ENCODE measurements at places on chromosomes 13 and 19. TPM values are rescaled to one million over a fixed set of nuclear protein-coding genes. Genes with fewer than 3 reads are reported as not detected.

GRCh38 chr13:27339299-27339698 lies 68.7 kb downstream of the RASL11A start:
- H3K27me3 ChIP-seq: no peaks in the 10 kb centered on the region
- no peak overlapping the region for H3K27ac ChIP-seq
- no peak overlapping the region for H3K4me3 ChIP-seq
- no peaks in the 10 kb centered on the region for H3K36me3 ChIP-seq
- H3K4me1 ChIP-seq: peaks cover 50% of the 10 kb centered on the region
- peak; percentile 75 for DNase-seq

DNA sequence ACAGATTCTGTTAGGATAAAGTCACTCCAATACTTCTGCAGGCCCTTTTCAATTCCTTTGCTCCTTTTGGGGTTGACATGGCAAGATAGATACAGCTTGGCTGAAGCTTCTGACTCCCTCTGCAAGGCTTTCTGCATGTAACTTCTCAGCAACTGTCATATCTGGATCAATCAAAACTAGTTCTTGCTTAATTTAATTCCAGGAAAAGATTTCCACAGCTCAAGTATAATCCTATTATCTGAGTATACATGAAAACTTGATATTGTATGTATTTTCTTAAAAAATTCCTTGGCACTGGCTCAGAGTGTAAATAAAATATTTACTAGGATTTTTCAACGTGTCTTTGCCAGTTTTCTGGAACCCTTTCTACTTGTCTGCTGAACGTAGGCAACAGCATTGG lies 109.6 kb downstream of the STARD13 start:
- H3K36me3 ChIP-seq: no peaks in the 10 kb centered on the region
- H3K27ac ChIP-seq: no peak overlapping the region
- H3K4me3 ChIP-seq: no peak overlapping the region
- peaks cover 17% of the 10 kb centered on the region for H3K4me1 ChIP-seq

GRCh38 chr13:113205428-113205931 lies 3.0 kb downstream of the PCID2 start:
- no peak overlapping the region for H3K4me3 ChIP-seq
- peaks cover 19% of the 10 kb centered on the region for H3K36me3 ChIP-seq
- no peaks in the 10 kb centered on the region for H3K27me3 ChIP-seq
- DNase-seq: no peak
- peaks cover 30% of the 10 kb centered on the region for H3K4me1 ChIP-seq

DNA sequence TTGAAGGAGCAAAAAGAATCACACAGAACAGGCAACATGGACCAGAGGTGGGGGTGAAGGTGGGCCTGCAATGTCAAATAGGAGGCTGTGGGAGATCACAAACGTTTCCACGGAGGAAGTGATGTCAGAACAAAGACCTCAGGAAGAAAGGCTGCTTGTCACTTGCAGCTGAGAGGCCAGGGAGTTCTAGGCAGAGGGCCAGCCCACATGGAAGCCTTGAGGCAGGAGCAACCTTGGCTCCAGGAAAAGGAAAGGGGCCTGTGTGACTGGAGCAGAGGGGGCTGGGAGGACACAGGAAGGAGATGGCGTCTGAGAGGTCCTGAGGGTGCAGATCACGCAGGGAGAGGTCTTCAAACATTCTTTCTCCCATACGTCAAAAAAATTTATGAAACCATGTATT lies 16.3 kb downstream of the ZNF160 start:
- H3K27ac ChIP-seq: no peak overlapping the region
- H3K4me3 ChIP-seq: no peak overlapping the region
- peaks cover 5% of the 10 kb centered on the region for H3K4me1 ChIP-seq
- H3K36me3 ChIP-seq: peaks cover 76% of the 10 kb centered on the region
- DNase-seq: no peak

DNA sequence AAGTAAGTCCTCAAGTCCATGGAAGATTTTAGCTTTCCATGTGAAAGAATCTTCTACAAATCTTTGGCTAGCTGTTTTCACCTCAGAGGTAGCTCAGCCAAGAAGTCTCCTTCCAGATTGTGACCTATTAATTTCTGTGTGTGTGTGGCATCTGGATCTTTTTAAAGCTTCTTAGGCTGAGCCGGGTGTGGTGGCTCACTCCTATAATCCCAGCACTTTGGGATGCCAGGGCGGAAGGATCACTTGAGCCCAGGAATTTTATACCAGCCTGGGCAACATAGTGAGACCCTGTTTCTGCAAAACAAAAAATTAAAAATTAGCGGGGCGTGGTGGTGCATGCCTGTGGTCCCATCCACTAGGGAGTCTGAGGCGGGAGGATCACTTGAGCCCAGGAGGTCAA lies 13.4 kb upstream of the SLC44A2 start:
- H3K36me3 ChIP-seq: peaks cover 6% of the 10 kb centered on the region
- no peaks in the 10 kb centered on the region for H3K27me3 ChIP-seq
- no peak overlapping the region for H3K27ac ChIP-seq

GRCh38 chr19:17687857-17688784 lies at the start of gene UNC13A:
UNC13A (minus strand) TSS chr19:17688354; CDS start chr19:17688199, 155 bp downstream.
- H3K27ac ChIP-seq: peak within 1 kb of the TSS; percentile 93
- peak; percentile 89 for DNase-seq
- peaks cover 3% of the 10 kb centered on the region for H3K36me3 ChIP-seq
- H3K4me1 ChIP-seq: peaks cover 15% of the 10 kb centered on the region

DNA sequence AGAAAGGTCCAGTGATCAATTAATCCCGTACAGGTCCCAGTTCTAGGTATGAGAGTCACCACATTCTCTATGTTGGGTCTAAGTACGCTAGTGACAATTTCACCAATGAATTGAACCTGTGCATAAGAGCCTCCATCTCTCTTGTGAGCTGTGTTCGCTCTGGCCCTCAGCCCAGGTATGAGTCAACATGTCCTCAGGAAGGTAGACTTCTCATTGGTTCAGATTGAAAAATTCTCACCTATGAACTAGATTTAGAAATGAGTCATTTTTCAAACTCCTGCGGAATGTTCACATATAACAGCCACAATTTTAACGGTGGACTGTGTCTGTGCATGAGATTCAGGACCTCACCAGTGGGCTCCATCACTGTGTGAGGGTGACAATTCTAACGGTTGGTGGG lies 12.7 kb upstream of the ZNF43 start:
- no peak for DNase-seq
- no peak overlapping the region for H3K27ac ChIP-seq
- H3K36me3 ChIP-seq: peaks cover 69% of the 10 kb centered on the region
- H3K4me1 ChIP-seq: peaks cover 21% of the 10 kb centered on the region

DNA sequence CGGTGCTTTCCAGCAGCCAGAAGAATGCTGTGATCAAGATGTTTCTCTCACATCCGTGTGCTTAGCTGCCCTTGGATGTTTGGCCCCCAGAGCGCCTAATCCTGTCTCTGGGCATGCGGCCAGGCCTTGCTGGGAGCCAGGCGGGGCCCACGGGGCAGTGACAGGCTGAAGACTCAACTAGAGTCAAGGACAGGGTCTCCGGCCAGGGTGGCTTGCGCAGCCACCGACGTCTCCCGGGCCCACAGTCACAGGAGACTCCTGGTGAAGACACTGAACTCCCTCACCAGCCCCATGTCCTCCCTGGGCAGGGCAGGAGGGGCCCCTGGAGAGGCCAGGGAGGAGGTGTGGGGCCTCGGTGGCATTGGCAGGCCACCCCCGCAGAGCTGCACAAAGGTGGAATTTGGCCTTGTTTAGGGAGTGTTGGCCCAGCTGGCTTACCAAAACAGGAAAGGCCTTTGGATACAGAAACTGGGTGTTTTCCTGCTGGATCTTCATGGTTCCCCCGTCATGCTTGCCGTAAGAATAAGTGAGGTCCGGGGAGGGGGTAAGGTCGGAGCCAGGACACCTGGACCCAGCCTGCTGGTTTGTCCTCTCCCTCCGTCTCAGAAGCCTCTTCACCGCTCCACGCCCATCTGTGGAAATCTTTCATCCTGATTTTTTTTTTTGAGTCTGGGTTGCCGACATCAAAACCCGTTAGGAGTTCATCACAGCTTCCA lies 10.0 kb upstream of the NDUFS7 start:
- H3K36me3 ChIP-seq: peaks cover 39% of the 10 kb centered on the region
- peak overlapping the region; percentile 32 for H3K27ac ChIP-seq
- no peaks in the 10 kb centered on the region for H3K27me3 ChIP-seq
- no peak overlapping the region for H3K4me3 ChIP-seq
- H3K4me1 ChIP-seq: no peaks in the 10 kb centered on the region
- DNase-seq: no peak

DNA sequence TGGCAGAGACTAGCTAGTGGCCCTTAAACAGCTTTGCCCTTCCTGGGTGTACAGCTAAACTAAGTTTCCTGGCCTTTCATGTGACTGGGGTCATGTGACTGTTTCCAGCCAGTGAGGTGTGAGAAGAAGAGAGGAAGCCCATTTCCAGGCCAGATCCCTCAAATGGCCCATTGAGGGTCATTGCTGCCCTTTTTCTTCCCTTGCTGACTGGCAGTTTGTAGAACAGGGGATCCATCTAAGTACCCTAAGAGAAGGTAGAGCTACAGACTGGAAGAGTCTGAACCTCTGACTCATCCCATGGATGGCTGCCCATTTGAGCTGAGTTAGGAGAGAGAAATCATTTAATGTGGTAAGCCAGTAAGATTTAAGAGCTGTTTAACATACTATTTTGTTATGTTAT lies 2.8 kb downstream of the SWSAP1 start:
- H3K27ac ChIP-seq: peak overlapping the region; percentile 95
- peaks cover 3% of the 10 kb centered on the region for H3K27me3 ChIP-seq
- H3K4me3 ChIP-seq: no peak overlapping the region
- DNase-seq: no peak
- peaks cover 32% of the 10 kb centered on the region for H3K4me1 ChIP-seq
- H3K36me3 ChIP-seq: peaks cover 10% of the 10 kb centered on the region

GRCh38 chr19:13010038-13010991 lies 15.0 kb downstream of the NFIX start:
- DNase-seq: peak; percentile 40
- peaks cover 3% of the 10 kb centered on the region for H3K36me3 ChIP-seq
- H3K27ac ChIP-seq: no peak overlapping the region
- peaks cover 98% of the 10 kb centered on the region for H3K27me3 ChIP-seq
- peaks cover 38% of the 10 kb centered on the region for H3K4me1 ChIP-seq
- peak overlapping the region; percentile 49 for H3K4me3 ChIP-seq

- no peak for DNase-seq
- no peaks in the 10 kb centered on the region for H3K4me1 ChIP-seq
- no peaks in the 10 kb centered on the region for H3K27me3 ChIP-seq
- peaks cover 89% of the 10 kb centered on the region for H3K36me3 ChIP-seq
- peak overlapping the region; percentile 53 for H3K27ac ChIP-seq
Measured at GRCh38 chr19:16089010-16089846, 12.9 kb downstream of the TPM4 start.

DNA sequence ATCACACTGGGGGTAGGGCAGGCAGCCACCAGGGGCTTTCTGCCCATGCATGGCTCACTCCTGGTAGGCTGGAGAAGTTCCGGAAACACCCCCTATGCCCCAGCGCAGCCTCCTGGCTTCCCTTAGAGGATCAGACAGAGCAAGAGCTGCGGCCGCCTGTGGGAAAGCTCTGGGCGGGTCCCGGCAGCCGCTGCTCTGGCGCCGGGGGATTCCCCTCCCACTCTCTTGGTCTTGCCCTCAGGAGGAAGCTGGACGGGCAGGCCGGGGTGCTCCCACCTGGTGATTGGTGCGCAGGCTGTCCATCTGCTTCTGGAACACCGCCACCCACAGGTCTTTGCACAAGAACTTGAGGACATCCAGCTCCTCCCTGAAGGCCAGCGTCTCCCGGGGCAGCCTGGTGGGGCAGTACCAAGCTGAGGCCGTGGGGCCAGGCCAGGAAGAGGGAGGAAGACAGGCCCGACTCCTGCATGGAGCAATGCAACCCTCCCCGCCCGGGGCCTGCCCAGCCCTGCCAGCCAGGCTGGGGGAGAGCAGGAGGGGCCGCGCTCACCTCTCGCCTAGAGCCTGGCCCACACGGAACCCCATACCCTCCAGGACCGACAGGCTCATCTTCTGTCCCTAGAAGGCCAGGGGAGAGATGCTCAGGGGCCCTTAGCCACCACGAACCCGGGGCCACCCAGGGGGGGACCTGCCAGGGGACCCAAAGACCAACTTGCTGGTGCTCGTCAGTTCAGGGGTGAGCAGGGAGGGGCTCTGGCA lies 4.0 kb upstream of the NKPD1 start:
- peak; percentile 66 for DNase-seq
- H3K27me3 ChIP-seq: peaks cover 4% of the 10 kb centered on the region
- H3K36me3 ChIP-seq: no peaks in the 10 kb centered on the region
- H3K4me1 ChIP-seq: peaks cover 12% of the 10 kb centered on the region
- no peak overlapping the region for H3K27ac ChIP-seq

DNA sequence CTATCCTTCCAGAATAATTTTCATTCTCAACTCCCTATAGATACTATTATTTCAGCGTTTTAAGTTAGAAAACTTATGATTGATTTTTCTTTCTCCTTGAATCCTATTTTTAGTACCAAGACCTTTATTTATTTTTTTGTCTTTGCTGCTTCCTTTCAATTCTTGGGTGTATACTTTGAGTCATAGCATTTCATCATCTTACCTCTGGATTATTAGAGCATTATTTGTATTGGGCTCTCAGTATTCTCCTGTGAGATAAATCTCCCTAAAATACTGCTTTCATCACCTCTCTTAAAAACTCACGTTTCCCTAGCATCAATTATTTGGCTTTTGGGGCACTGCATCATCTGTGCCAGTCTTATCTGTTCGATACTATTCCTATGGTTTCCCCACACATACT lies 222.8 kb downstream of the POSTN start:
- no peak for DNase-seq
- no peak overlapping the region for H3K27ac ChIP-seq
- H3K4me1 ChIP-seq: no peaks in the 10 kb centered on the region
- H3K36me3 ChIP-seq: no peaks in the 10 kb centered on the region
- no peaks in the 10 kb centered on the region for H3K27me3 ChIP-seq
- H3K4me3 ChIP-seq: no peak overlapping the region

- no peak for DNase-seq
- H3K27me3 ChIP-seq: peaks cover 3% of the 10 kb centered on the region
Measured at GRCh38 chr13:77979721-77980385, 61.2 kb upstream of the EDNRB start.

GRCh38 chr13:25816239-25816638 lies 235.6 kb downstream of the SHISA2 start:
- no peaks in the 10 kb centered on the region for H3K27me3 ChIP-seq
- peaks cover 5% of the 10 kb centered on the region for H3K36me3 ChIP-seq
- peak overlapping the region; percentile 51 for H3K27ac ChIP-seq
- no peak for DNase-seq

GRCh38 chr13:71882120-71882519 lies 15.1 kb upstream of the DACH1 start:
- DNase-seq: no peak
- H3K4me3 ChIP-seq: no peak overlapping the region
- no peaks in the 10 kb centered on the region for H3K27me3 ChIP-seq

DNA sequence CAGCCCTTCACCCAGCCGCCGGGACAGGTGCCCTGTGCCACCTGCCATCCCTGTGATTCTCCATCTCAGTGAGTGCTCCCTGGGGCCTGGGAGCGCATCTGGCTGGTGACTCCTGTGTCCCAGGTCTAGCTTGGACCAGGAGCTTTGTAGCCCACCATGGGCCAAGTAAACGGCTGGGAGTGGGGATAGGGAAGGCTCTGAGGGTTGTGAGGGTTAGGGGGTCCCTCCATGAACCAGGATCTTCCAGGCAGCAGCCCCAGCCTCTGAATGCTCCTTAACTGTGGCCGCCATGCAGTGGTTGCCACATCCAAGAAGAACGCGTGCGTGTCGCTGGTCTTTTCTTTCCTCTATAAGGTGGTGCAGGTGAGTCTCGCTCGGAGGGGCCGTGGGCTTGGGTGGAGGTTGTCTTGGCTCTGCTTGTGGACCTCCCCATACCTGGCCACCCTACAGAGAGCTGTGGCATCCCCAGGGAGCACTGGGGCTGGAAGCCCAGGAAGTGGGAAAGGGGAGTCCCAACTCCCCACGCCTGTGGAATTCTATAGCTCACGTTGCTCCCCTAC lies 8.4 kb downstream of the AP1M1 start:
- H3K27me3 ChIP-seq: no peaks in the 10 kb centered on the region
- H3K27ac ChIP-seq: no peak overlapping the region
- no peaks in the 10 kb centered on the region for H3K4me1 ChIP-seq
- DNase-seq: peak; percentile 2

Gene ACP7
- total RNA-seq: 0.11 TPM

Gene ASPDH
- total RNA-seq: not detected

Gene SLC25A23
- 69.1 TPM for total RNA-seq

Gene LMTK3
- total RNA-seq: 15.9 TPM

Gene CEACAM4
- not detected for total RNA-seq

Gene WDR62
- total RNA-seq: 30.9 TPM
